ENCODE measurements at places on chromosomes 6 and 20. TPM values are rescaled to one million over a fixed set of nuclear protein-coding genes. Genes with fewer than 3 reads are reported as not detected.
A peak's percentile ranks its signal among the peaks of the same experiment; 100 is the strongest.

DNA sequence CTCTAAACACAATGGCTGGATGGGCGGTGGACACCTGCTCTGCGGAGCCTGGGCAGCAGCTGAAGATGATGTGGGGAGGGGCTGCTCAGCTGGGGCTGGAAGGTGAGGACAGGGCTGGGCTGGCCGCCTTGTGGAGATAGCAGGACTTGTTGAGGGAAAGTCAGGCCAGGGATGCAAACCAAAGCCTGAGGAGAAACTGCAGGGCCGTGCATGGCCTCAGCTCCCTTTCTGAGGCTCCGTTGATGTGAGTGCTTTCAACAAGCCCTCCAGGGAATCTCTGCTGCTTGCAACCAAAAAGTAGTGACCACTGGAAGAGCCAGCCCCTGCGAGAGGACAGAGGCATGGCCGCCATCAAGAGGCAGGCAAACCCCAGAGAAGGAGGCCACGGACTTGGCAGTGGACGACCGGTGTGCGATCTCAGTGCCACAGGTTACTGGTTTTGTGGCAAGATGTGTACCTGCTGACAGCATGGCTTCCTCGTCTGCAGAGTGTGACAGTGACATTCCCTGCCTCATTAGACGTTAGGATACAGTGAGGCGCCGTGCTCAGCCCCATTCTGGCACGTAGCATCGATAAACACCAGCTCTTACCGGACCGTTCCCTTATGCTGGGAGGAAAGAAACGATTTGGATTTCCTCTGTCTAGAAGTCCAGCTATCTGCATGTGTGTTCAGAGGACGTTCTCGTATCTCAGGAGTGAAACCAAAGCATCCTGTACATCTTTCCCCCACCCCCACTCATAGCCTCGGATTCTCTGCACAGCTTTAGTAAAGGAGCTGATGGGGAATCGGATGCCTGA, 37.9 kb downstream of the ERMARD start:
- H3K36me3 ChIP-seq: no peaks in the 10 kb centered on the region
- no peak overlapping the region for H3K27ac ChIP-seq
- H3K4me3 ChIP-seq: peak overlapping the region; percentile 75
- H3K4me1 ChIP-seq: peaks cover 11% of the 10 kb centered on the region
- DNase-seq: no peak
- H3K27me3 ChIP-seq: no peaks in the 10 kb centered on the region

DNA sequence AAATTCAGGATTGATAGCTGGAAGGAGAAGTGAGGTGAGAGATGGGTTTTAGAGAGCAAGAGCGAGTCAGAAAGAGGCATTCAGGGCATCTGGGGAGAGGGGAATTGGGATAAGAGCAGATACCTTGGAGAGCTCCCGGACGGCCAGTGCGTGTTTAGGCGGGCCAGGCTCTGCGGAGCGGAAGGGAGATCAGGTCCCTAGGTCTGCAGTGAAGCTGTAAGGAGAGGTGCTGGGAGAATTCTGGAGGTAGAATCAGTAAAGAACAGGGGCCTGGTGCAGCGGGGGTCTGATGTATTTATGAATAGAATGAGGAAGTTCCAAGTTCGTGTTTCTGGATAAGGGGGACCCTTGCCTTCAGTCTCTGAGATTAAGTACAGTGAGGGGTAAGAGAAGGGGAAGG, 47.4 kb upstream of the FAM83D start:
- no peak overlapping the region for H3K27ac ChIP-seq
- no peaks in the 10 kb centered on the region for H3K36me3 ChIP-seq
- no peaks in the 10 kb centered on the region for H3K27me3 ChIP-seq
- no peak overlapping the region for H3K4me3 ChIP-seq
- DNase-seq: no peak

- no peak for DNase-seq
- H3K27me3 ChIP-seq: no peaks in the 10 kb centered on the region
These were observed 517.0 kb upstream of the ID4 start for GRCh38 chr6:19320111-19320581.

DNA sequence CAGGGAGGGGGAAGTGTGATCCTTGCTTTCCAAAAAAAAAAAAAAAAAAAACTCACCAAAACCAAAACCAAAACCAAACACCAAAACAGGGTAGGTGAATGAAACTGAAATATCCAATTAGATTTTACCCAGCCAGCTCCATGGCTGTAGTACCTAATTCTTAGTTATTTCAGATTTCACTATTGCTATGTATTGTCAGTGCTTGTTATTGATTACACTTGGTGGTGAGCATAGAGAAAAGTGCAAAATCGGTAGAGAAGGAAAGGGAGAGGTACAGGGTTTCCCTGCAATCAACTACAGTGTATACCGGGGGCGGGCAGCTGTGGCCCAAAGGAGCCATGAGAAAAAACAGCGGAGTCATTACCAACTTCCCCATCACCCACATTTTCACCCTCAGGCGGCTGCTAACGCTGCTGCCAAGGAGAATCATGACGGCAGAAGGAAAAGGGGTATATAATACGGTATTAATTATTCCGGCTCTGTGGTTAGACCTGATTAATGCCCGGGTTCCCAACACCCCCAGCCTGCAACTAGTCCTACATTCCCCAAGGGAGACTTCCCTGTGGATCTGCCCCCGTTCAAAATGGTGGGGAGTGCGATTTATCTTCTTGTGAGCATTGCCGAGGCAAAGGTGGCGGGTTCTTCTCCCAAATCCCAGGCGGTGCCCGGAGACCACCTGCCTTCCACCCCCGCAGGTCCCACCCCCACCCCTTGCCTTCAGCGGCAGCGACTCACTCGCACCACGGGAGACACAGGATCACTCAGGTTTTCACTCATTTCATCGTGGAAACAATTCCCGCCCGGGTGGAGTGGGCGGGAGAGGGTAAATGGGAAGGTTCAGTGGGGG, at the start of gene C6orf62:
TSS of gene C6orf62 (minus strand) at position 30 of the 847 bp plus-strand sequence. CDS start 486 bp downstream, outside the sequence.
- H3K36me3 ChIP-seq: peaks cover 7% of the 10 kb centered on the region
- peak within 1 kb of the TSS; percentile 100 for H3K27ac ChIP-seq
- no peak for DNase-seq
- H3K4me1 ChIP-seq: peaks cover 35% of the 10 kb centered on the region
- H3K4me3 ChIP-seq: peak within 1 kb of the TSS; percentile 98
- H3K27me3 ChIP-seq: no peaks in the 10 kb centered on the region

GSTA5 gene
- total RNA-seq: not detected

XKR7 gene
- total RNA-seq: not detected
